ENCODE measurements at places on chromosomes 4 and X.

- no peak for DNase-seq
These were observed 148.7 kb upstream of the MAD2L1 start for GRCh38 chr4:120215350-120215749.

DNA sequence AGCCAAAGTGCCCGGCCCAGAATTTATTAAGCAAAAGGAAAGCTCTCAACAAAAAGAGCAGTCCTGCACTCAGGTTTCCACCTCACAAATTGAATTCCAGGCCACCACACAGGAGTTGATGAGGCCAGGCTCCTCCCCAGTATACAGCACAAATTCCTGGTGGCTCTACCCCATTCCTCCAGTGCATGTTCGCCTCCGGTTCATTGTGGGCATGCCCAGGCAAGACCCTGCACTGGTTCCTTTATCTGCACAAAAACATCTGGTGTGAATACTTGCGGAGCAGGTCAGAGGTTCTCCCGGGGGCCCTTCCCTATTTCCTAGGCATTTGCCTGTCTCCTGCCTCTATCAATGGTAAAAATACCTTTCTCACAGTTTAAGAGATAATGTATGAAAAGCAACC is 195.2 kb upstream of the ANXA10 start:
- no peak for DNase-seq

DNA sequence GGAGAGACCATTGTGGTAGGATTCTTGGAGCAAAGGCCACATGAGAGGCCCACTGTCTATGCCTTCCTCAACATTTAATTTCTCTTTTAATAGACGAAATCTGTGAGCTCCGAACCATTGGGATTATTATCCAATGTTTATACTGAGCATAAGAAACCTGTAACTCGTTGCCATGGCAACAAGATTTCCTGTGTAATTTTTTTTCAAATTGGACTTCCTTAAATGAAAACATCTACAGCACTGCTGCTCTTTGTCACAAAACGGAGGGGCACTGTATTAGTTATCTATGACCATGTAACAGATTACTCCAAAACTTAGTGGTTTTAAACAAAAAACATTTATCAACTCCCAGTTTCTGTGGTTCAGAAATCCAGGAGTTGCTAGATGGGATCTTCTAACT is 38.7 kb downstream of the PPP1R2C start:
- no peak for DNase-seq

- no peak for DNase-seq
These were observed 202.9 kb downstream of the TEX13A start for GRCh38 chrX:105017641-105018040.

- DNase-seq, result no peak
These were observed 102.8 kb upstream of the BMP2K start for GRCh38 chr4:78673337-78673736.

- DNase-seq, result no peak
These were observed 553 bp upstream of the MED28 start for GRCh38 chr4:17613761-17614415.

DNA sequence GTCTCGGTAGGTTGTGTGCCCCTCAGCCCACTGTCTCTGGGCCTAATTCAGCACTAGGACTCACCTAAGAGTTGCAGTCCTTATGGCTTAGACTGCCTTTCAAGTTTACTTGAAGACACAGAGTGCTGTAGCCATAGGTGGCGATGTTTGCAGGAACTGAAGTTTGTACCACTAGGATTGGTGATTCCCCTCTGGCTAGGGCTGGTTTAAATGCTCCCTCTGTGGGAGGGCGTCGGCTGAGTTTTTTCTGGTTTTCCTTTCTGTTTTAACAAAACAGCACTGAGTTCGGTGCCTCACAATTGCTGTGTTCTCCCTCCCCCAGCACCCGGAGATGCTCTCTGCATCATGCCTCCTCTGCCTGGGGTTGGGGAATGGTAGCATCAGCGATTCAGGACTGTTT is 480.9 kb downstream of the PCDH11X start:
- no peak for DNase-seq

- DNase-seq, result no peak
These were observed 88.6 kb downstream of the NFKB1 start for GRCh38 chr4:102589743-102590142.

DNA sequence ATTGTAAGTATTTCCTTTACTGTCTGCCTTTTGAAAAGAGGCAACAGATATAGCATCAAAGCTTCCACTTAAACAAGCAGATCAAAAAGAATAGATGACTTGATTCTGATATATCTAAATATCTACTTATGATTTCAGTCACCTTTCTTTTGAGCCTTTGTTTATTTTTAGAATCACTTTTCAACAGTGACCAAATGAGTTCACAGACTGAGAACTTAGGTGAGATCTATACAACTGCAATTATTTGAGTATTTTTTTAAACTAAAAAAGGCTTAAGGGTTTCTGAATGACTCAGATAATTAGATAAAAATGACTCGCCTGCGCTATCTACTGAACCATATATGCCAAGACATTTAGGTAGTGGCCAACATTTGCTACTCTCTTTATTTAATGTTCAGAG is 166.7 kb upstream of the KCNIP4 start:
- no peak for DNase-seq

DNA sequence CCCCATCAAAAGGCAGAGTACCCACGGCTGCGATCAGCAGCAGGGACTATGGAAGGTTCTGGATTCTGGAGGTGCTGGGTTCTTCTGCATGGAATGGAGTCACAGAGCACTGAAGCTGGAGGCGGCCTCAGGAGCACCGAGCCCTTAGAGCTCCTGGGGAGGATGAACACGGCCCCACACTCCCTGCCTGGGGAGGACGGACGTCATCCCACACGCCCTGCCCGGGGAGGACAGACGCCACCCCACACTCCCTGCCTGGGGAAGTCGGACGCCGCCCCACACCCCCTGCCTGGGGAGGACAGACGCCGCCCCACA is 9.9 kb downstream of the LRPAP1 start:
- no peak for DNase-seq

GRCh38 chr4:108851366-108851765 is 88.5 kb upstream of the ETNPPL start:
- DNase-seq, result no peak

GRCh38 chr4:88549815-88550214 is 26.2 kb upstream of the PYURF start:
- DNase-seq, result no peak

GRCh38 chrX:16828124-16828908 is 41.8 kb downstream of the RBBP7 start:
- no peak for DNase-seq

DNA sequence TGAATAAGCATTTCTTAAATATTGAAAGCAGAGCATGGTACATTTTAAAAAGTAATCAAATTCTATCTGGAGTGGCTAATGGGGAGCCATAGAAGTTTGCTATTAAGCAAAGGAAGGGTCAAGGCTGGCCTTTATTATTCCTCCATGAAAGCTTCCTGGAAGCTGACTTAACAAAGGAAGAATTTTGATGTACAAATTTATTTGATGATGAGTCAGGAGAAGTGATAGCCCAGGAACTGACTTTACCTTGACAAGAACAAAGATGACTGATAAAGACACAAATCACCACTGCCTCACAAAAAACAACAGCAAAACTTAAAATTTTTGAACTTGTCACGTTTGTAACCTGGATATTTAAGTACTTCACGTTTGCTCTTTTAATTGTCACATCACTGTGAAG is 872.1 kb downstream of the PCDH7 start:
- DNase-seq, result no peak

- DNase-seq, result no peak
These were observed 36.0 kb downstream of the MAML3 start for GRCh38 chr4:140117947-140118346.

DNA sequence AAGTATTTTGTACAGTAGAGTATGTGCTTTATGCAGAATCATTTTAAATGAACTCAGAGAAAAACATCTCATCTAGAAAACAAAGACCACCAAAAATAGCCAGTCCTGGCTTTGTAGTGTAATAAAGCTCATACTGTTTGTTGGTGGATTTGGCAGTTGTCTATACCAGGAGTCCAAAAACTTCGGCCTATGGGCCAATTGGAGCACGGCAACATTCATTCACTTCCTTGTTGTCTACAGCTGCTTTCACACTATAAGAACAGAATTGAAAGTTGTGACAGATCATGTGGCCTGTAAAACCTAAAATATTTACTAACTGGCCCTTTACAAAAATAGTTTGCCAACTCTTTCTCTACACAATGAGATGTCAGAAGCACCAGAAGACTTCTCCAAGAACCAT is 5.3 kb downstream of the FBXW7 start:
- no peak for DNase-seq

DNA sequence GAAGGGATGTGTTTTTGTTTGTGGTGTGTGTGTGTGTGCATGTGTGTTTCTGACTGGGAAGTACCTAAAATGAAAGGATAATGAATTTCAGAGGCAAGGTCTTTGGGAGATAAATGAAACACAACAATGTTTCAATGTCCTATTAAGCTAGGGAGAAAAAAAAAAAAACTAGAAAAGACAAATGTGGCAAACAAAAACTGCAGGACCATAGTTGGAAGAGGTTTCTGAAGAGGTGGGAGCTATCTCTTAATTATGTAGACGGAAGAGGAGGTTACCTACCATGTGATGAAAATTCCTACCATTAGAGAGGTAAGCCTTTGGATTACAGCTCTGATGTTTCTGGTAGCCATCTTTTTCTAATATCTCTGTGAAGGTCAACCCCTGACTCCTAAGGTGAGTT is at the start of gene TRPC5OS:
Gene TRPC5OS (plus strand): TSS at position 301 of the 400 bp plus-strand sequence. CDS start 25,669 bp downstream, outside the sequence.
- DNase-seq, result no peak

DNA sequence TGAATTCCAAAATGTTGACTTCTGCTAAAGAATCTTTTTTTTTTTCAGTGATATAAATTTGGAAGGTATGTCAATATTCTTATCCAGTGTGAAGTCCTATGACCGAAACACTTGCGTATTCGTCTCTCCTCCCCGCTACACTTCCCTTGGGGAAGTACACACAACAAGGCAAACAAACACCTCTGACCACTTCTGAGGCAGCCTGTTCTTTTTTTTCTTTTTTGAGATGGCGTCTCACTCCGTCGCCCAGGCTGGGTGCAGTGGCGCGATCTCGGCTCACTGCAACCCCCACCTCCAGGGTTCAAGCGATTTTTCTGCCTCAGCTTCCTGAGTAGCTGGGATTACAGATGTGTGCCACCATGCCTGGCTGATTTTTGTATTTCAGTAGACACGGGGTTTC is 78.1 kb upstream of the DHRSX start:
- DNase-seq, result no peak

DNA sequence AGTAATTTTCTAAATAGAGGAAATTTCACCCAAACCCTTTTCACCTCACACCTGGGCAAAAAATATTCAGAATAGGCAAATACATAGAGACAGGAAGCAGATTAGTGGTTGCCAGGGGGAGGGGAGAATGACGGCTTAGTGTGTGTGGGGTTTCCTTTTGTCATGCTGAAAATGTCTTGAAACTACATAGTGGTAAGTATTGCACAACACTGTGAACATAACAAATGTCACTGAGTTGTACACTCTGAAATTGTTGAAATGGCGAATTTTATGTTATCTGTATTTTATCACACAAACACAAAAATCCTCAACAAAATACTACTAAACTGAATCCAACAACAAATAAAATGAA is 60.7 kb upstream of the PLAC1 start:
- no peak for DNase-seq

GRCh38 chr4:86961605-86962295 is 26.9 kb downstream of the AFF1 start:
- DNase-seq, result no peak

GRCh38 chr4:143335979-143336780 is 496 bp upstream of the GAB1 start:
- peak; percentile 35 for DNase-seq

DNA sequence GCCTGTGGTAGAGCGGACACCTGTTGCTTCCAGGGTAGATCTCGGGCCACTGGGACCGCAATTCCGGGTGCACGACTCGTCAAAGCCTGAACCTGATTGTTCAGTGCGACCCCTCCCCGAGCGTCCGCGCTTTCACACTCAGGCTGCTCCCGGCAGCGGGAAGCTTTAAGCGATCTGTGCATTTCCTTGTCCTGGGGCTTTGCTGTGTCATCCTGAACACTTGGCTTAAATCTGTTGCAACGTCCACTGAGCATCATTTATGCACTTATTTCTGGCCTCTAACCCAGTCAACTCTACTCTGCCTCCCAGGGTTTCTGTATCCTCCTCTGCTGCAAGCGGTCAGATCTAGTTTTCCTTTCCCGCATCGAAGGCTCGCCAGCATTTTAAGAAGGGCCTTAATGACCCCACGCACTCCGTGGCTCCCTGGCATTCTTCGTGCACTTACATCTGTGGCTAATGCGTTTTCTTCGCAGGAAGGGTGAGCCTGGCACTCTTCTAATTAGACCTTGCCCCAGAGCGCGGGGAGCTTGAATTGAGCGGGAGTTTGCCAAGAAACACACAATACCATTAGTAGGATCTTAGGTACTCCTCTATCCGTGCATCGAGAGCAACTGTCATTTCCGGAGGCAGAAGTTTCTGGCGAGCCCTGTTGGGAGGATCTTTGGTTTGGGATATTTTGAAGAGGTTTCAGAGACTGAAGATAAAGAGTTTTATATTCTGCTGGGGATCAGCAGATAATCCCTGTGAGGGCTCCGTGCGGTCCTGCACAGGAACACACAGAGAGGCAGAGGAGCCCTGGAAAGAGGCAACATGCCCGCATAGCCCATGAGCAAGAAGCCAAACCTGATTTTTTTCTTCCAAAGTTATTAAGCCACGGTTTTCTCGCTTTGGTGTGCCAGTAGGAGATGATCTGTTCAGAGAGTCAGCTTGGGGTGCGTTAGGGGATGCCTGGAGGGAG is 654 bp upstream of the DDIT4L start:
- DNase-seq, result no peak

- DNase-seq, result no peak
These were observed 33.3 kb downstream of the APBB2 start for GRCh38 chr4:41181037-41181436.

DNA sequence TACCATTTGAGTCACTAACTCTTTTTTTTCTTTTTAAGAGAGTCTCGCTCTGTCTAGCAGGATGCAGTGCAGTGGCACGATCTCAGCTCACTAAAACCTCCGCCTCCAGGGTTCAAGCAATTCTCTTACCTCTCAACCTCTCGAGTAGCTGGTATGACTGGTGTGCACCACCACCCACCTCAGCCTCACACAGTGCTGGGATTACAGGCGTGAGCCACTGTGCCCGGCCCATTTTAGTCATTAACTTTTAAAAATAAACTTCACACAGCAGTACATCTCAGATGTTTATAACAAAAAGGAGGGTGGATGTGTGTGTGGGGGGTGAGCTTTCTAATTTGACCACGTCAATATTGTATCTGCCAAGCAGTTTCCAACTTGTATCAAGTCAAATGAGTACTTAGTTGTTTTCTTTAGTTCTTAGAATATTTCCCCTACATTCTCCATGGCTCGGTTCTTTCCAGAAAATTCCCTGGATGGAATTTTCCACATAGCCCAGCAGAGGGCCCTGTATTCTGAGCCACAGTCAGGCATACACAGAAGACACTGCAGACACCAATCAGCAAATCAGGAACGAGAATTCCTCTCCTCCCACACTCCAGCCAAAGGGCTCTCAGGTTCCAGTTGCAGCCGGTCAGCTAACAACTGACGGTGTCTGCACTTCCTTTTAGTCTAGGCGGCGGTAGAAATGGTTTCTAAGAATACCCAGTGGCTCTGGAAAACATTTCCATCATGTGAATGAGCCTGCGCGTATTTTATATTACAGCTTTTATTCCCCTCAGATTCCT is 20.1 kb upstream of the ARAF start:
- DNase-seq, result no peak

- DNase-seq, result no peak
These were observed 8.1 kb downstream of the HCFC1 start for GRCh38 chrX:153963546-153963945.

- DNase-seq, result no peak
These were observed 637.6 kb downstream of the MID1IP1 start for GRCh38 chrX:39438603-39439602.

GRCh38 chrX:145213504-145213903 is 33.8 kb upstream of the SPANXN1 start:
- no peak for DNase-seq

- no peak for DNase-seq
These were observed 29.5 kb downstream of the ABLIM2 start for GRCh38 chr4:8129136-8129535.

All from GM12892 (cell line).